ENCODE measurements at places on chromosomes 12 and 14.

- DNase-seq = no peak
Observed at GRCh38 chr12:85843606-85844310, 7.5 kb upstream of the RASSF9 start.

DNA sequence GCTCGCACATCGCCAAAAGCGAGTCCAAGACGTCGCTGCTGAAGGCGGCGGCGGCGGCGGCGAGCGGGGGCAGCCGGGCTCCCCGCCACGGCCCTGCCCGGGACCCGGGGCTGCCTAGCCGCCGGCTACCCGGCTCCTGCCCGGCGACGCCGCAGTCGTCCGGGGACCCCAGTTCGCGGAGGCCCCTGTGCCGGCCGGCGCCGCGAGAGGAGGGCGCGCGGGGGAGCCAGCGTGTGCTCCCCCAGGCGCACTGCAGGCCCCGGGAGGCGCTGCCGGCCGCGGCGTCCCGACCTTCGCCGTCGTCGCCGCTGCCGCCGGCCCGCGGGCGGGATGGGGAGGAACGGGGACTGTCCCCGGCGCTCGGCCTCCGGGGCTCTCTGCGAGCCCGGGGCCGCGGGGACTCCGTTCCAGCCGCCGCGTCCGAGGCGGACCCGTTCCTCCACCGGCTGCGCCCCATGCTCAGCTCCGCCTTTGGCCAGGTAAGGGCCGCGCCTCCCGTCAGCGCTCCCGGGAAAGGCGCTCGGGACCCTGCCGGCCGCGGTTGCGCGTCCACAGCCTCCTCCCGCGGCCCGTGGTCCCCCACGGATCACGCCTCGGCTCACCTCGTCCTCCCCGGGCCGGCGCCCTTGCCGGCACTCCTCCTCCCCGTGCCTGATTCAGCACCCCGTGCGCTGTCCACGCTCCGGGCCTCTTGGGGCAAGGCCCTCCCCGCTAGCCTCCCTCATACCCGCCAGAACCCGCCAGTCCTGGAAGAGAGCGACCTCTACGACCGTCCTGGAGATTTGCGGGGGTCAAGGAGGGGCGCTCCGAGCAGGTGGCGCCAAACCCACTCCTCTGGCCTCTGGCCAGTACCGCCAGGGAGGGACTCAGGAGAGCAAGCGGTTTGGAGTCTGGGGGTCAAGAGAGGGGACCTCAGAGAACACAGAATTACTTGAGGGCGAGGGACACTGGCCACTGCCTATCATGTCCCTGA lies 721 bp downstream of the CABP1 start:
- no peak for DNase-seq

DNA sequence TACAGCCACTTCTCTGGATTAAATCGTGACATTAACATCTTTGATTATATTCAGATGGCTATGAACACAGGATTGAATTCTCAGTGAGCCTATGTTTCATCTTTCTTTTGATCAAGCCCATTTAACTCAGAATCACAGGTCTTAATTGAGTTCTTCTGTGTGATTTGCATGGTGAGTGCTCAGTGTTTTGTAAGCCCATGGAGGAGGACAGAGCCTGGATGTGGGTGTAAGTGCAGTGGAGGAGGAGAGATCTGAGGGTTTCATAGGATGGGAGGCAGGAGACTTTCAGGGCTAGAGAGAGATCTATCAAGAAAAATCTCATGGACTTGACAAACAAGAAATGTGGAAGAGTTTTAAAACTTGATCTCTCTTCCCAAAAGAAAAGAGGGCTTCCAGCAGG lies 5.3 kb upstream of the TESPA1 start:
- DNase-seq = no peak

DNA sequence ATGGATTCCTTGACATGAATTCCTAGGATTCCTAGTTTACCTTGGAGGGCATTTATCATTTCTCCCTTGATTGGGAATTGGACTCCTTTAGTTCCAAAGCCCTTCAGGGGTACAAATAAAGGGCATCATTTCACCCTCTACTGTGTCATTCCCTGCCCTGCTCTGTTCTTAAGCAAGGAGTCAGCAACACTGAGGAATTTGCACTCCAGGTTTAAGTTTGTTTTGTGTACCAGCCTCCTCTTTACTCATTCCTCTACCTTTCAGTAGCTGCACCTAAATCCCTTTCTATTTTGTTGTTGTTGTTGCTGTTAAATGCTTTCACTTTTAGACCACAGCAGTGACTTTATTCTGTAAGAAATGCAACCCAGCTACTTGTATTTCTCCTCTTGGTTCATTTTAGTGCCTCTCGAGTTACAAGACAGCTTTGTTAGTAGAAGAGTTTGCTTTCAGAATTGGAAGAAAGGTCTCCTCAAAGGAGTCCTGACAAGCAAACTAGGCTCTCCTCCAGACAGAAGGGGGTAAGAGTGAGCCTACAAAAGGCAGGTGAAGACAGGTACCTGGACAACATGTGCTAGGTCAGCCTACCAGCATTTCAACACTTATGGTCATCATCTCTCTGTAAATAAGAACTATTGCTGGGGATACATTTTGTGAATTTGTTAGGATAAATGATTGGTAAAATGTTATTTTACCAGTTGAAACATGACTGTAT lies 90.0 kb downstream of the RMST start:
- no peak for DNase-seq

DNA sequence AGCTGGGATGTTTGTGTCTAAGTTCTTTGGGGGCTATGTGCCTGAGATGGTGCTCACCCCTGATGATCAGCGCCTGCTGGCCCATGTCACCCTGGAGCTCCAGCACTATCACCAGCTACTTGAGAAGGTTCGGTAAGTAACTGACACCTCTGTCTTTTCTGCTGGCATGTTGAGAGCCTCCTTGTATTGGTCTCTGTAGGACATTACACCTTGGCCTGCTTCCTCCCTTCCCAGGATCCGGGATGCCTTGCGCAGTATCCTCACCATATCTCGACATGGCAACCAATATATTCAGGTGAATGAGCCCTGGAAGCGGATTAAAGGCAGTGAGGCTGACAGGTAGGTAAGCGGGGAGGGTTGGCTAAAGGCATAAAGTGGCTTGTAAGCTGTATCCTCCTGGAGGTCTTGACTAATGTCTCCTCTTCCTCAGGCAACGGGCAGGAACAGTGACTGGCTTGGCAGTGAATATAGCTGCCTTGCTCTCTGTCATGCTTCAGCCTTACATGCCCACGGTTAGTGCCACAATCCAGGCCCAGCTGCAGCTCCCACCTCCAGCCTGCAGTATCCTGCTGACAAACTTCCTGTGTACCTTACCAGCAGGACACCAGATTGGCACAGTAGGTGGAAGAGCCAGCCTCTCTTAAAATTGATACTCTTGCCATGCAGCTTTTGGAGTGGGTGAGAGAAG lies 5.5 kb downstream of the DDIT3 start:
- DNase-seq = no peak

- no peak for DNase-seq
Observed at GRCh38 chr14:33551963-33552362, 398.9 kb downstream of the EGLN3 start.

- DNase-seq = no peak
Observed at GRCh38 chr12:105064564-105065178, 19.6 kb downstream of the ALDH1L2 start.

- DNase-seq = no peak
Observed at GRCh38 chr12:132579744-132580143, 30.6 kb downstream of the LRCOL1 start.

DNA sequence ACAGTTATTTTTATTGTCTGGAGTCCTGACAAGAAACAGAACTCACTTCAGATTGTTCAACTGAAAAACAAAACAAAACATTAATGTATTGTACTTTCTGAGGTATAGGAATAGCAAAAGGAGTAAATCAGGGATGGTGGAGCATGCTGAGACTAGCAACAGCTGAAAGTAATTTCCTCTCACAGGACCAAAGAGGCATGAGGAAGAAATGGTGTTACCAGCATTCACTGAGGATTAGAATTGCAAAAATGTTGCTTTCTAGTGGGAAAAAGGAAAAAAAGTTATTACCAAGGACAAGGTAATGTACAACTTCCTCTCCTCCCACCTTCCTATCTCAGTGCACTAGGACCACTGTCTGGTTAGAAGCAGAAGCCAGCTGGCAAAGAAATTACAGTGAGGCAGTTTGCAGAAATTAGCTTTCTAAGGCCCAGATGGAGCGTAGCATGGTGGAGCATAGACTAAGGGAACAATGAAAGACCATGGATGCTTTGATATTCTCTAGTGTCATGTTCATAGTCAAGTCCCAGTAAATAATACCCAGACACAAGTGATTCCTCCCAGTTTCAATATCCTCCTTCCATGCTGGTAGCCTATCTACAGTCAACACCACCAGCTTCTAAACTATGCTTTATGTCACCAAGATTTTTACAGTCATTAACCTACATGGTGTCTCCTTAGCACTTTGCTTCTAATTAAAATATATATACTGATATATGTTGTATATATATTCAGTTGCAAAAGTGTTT lies 133.7 kb upstream of the DCN start:
- DNase-seq = no peak

- DNase-seq = no peak
Observed at GRCh38 chr12:95216711-95217376, 423 bp downstream of the FGD6 start.

DNA sequence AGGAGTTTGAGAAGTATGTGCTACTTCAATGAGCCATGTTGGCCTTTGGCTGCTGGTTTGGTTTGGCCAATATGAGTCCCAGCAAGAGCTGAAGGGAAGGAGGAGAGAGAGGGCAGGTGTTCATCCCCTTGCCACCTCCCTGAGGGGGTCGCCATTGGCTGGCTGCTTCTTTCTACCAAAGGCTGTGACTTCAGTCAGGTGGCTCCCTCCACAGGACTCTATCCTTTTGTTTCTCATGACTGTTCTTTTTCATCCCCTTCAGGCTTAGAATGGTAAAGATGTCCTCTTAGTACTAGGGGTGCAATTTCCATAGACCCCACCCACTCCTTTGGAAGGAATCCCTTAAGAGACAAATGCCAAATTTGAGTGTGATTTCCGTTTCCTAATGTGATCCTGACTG lies 31.2 kb upstream of the OTOGL start:
- no peak for DNase-seq

GRCh38 chr12:92786045-92786444 lies 83.3 kb downstream of the PLEKHG7 start:
- DNase-seq = no peak

DNA sequence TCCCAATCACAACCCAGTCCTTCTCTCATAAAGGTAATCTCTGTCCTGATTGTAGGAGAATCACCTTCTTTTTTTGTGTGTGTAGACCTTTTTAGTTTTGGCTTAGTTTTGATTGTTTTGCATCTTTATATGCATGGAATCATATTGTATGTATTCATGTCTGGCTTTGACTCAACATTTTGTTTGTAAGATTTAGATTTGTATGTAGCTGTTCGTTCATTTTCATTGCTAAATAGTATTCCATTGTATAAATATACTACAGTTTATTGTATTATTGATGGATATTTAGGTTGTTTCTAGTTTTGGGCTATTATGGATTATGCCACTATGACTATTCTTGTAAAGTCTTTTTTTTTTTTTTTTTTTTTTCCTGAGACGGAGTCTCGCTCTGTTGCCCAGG lies 10.5 kb downstream of the ERC1 start:
- DNase-seq = no peak

- DNase-seq = no peak
Observed at GRCh38 chr14:30375296-30375892, 183.6 kb upstream of the G2E3 start.

- DNase-seq = no peak
Observed at GRCh38 chr14:99530407-99531155, 49.4 kb downstream of the CCNK start.

- no peak for DNase-seq
Observed at GRCh38 chr14:90883782-90884181, 67.6 kb upstream of the TTC7B start.

- DNase-seq = no peak
Observed at GRCh38 chr14:36658123-36659009, 3.3 kb upstream of the PAX9 start.

GRCh38 chr12:91914701-91915100 lies 230.9 kb downstream of the BTG1 start:
- DNase-seq = no peak

DNA sequence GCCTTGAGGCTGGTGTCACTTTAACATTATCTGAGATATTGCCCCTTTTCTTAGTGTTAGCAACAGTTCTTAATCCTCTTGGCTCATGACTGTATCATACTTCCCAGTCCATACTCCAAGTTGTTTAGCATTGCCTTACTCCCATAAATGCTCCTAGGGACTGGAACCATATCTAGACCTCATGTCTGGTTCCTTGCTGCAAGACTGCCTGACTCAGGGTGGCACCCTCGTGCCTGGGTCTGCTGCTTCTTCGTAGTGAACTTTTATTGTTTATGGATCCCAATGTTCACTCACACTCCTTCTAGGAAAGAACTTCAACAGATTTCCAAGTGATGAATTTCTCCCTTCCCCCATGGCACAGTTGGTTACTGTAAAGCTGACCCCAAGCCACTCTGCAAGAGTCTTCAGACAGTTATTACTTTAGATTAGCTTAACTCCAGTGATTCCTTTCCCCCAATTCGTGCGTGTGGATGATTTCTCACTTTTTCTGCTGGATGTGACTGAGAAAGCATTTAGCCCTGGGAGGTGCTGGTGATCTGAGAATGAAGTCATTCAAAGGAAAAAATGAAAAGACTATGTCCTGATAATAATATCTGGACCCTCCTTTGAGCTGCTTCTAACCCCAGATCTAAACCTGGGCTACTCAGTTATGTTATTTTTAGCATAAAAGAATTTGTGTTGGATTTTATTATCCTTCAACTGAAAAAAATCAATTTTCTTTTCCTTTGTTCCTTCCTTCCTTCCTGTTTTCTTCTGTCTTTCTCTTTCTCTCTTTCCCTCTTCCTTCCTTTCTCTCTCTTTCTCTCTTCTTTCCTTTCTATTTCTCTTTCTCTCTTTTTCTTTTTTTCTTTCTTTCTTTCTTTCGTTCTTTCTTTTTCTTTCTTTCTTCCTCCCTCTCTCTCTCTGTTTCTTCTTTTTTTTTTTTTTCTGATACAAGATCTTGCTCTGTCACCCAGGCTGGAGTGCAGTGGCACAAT lies 47.5 kb upstream of the PPP1R12A start:
- DNase-seq = no peak

- no peak for DNase-seq
Observed at GRCh38 chr12:46786774-46787173, 39.0 kb downstream of the SLC38A4 start.

GRCh38 chr12:64147011-64147631 lies 75.0 kb downstream of the KICS2 start:
- DNase-seq = no peak

- no peak for DNase-seq
Observed at GRCh38 chr14:70047598-70048312, 141.0 kb downstream of the SLC8A3 start.

DNA sequence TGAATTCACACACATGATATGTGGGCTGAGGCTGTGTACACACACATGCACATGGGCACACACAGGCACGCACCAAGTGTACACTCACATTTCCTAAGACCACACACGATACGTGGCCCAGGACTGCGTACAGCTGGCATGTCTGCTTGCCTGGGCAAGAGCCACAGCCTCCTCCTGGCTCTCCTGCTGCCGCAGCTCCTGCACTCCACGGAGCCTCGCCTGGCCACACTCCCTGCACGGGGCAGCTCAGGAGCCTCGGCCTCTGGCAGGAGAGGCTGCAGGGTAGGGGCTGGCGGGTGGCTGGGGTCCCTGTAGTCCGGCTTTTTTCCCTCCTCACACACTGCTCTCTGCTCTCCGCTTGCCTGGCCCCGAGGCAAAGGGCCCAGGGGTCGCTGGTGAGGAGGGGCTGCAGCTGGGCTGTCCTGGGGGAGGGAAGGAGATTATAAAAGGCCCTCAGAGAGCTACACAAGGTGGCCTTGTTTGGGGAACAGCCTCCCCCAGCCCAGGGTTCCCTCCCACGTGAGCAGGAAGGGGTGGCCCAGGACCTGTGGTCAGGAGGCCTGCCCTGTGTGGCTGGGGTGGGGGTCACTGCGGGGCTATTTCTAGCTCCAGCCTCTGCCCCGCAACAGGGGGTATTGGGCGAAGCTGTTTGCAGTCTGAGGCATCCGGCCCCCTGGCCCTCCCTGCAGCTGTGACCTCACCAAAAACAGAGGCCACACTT lies 89.0 kb upstream of the SFSWAP start:
- DNase-seq = no peak
